ENCODE measurements at places on chromosomes 7 and 10.

- H3K4me3 ChIP-seq = no peak overlapping the region
- H3K27ac ChIP-seq = peak overlapping the region; percentile 57
- no peak for DNase-seq
Observed at GRCh38 chr7:130985361-130985760, 251.4 kb upstream of the KLF14 start.

DNA sequence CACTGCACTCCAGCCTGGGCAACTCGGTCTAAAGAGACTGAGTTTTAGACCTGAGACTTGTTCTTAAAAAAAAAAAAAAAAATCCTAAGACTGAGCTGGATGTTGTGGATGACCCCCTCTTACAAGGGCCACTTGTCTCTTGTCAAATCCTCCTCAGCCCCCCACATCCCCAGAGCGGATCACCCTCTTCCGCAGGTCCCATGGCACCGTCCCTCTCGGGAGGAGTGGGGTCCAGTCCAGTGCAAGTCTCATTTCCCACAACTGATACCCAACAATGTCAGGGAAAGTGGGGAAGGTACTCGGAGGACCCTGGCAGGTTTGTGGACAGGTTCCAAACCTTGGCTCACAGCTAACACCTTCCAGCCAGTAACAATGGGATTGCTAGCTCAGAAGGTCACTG is 100.3 kb downstream of the ELFN1 start:
- no peaks in the 10 kb centered on the region for H3K4me1 ChIP-seq
- H3K4me3 ChIP-seq = no peak overlapping the region

DNA sequence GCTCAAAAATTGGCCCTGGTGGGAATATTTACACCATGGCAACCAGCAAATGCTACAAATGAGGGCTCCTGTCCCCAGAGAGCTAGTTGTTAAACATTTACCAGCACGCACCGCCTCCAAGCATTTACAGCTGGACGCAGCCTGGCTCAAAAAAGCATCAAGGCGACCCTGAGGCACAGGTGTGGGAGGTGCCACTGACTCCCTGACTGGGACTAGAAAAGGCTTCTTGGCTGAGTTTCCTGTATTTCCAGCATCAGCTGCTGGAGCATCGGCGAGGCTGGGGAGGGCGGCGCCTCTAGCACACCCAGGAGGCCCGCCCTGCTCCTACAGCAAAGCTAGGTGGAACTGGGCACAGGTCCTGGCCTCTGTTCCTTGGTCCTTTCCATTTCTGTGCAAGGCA is 43.5 kb upstream of the ZRANB1 start:
- no peak for DNase-seq
- H3K4me3 ChIP-seq = no peak overlapping the region
- no peak overlapping the region for H3K27ac ChIP-seq

GRCh38 chr10:67550838-67551402 is 145.1 kb downstream of the CTNNA3 start:
- no peak overlapping the region for H3K4me3 ChIP-seq
- peaks cover 2% of the 10 kb centered on the region for H3K27me3 ChIP-seq
- no peak overlapping the region for H3K27ac ChIP-seq
- H3K4me1 ChIP-seq = no peaks in the 10 kb centered on the region
- H3K36me3 ChIP-seq = no peaks in the 10 kb centered on the region

DNA sequence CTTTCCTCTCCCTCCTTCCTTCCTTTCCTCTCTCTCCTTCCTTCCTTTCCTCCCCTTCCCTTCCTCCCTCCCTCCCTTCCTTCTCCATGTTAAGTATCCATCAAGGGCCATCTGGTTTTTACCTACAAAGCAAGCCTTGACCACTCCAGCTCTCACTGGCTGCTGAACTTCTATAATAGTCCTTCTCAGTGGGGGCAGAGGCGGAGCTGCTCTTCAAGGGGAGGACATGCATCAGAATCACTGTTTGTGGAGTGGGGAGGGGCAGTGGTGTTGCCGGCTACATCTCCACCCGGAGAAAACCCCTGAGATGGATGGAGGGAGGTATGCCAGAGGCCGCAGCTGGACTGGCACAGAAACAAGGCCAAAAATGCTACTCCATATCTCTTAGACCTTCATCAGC is 25.9 kb downstream of the LAMB1 start:
- H3K4me3 ChIP-seq = no peak overlapping the region
- no peaks in the 10 kb centered on the region for H3K27me3 ChIP-seq
- no peaks in the 10 kb centered on the region for H3K4me1 ChIP-seq
- no peaks in the 10 kb centered on the region for H3K36me3 ChIP-seq
- no peak for DNase-seq

GRCh38 chr7:1664711-1665548 is 5.1 kb upstream of the ELFN1 start:
- no peak overlapping the region for H3K4me3 ChIP-seq
- H3K4me1 ChIP-seq = peaks cover 15% of the 10 kb centered on the region
- DNase-seq = peak; percentile 50
- H3K27me3 ChIP-seq = peaks cover 44% of the 10 kb centered on the region

GRCh38 chr10:24091256-24091655 is 117.7 kb upstream of the KIAA1217 start:
- H3K27ac ChIP-seq = no peak overlapping the region
- no peak for DNase-seq
- H3K4me3 ChIP-seq = no peak overlapping the region
- no peaks in the 10 kb centered on the region for H3K4me1 ChIP-seq

GRCh38 chr7:28623863-28624262 is 211.5 kb downstream of the CREB5 start:
- no peaks in the 10 kb centered on the region for H3K4me1 ChIP-seq
- no peaks in the 10 kb centered on the region for H3K36me3 ChIP-seq
- no peaks in the 10 kb centered on the region for H3K27me3 ChIP-seq
- no peak for DNase-seq
- no peak overlapping the region for H3K4me3 ChIP-seq
- no peak overlapping the region for H3K27ac ChIP-seq

- no peak overlapping the region for H3K4me3 ChIP-seq
- H3K36me3 ChIP-seq = no peaks in the 10 kb centered on the region
- H3K4me1 ChIP-seq = no peaks in the 10 kb centered on the region
- peaks cover 37% of the 10 kb centered on the region for H3K27me3 ChIP-seq
Observed at GRCh38 chr10:114714281-114714741, 56.2 kb upstream of the ABLIM1 start.

DNA sequence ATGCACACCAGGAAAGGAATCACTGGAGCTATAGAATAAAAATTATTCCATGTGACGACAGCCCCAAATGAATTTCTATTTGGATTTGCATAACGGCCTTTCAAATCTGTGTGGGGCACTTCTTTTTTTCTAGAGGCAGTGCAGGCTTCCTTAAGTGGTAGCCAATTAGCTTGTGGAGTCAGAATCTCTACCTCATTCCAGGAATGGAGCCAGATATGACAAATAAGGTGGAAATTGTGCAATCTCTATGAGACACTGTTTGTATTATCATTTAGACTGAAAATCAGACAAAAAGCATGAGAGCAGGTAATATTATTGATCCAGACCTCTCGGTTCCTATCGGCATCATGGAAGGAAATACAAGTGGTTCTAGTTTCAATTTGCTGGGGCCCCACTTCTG is 78.7 kb downstream of the BEND7 start:
- peaks cover 23% of the 10 kb centered on the region for H3K27me3 ChIP-seq
- no peaks in the 10 kb centered on the region for H3K36me3 ChIP-seq
- no peak overlapping the region for H3K4me3 ChIP-seq
- DNase-seq = no peak

- no peak overlapping the region for H3K4me3 ChIP-seq
- no peaks in the 10 kb centered on the region for H3K36me3 ChIP-seq
- H3K27me3 ChIP-seq = no peaks in the 10 kb centered on the region
- no peak for DNase-seq
- no peaks in the 10 kb centered on the region for H3K4me1 ChIP-seq
Observed at GRCh38 chr7:101597941-101598340, 31.2 kb downstream of the MYL10 start.

DNA sequence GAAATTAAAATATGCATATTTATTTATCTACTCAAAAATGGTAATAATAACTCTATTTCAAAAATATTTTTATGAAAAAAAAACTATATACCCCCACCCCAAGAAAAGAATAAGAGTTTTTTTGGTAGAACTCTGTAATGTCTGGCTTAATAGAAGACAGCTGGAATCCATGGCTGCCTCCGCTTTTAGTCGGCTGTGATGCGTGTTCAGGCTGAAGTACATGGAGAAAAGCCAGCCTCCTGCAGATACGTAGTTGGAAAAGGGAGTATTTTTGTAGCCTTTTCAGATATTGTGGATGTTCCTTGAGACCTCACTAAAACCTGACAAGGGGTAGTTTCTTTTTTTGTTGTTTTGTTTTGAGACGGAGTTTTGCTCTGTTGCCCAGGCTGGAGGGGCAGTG is 10.0 kb downstream of the FOXK1 start:
- H3K4me1 ChIP-seq = peaks cover 11% of the 10 kb centered on the region
- H3K27me3 ChIP-seq = no peaks in the 10 kb centered on the region
- no peak for DNase-seq
- H3K36me3 ChIP-seq = no peaks in the 10 kb centered on the region
- H3K27ac ChIP-seq = no peak overlapping the region
- H3K4me3 ChIP-seq = no peak overlapping the region

DNA sequence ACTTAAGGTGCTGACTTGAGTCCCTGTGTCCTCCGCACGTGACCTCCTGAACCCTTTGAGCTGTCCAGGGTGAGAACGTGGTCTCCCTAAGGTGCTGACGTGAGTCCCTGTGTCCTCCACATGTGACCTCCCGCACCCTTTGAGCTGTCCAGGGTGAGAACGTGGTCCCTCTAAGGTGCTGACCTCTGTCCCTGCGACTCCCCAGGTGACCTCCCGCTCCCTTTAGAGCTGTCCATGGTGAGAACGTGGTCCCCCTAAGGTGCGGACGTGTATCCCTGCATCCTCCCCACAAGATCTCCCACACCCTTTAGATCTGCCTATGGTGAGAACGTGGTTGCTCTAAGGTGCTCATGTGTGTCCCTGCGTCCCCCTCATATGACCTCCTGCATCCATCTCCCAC is 174.3 kb downstream of the ADARB2 start:
- peaks cover 2% of the 10 kb centered on the region for H3K27me3 ChIP-seq
- no peak for DNase-seq
- H3K27ac ChIP-seq = no peak overlapping the region
- no peaks in the 10 kb centered on the region for H3K36me3 ChIP-seq
- no peak overlapping the region for H3K4me3 ChIP-seq

DNA sequence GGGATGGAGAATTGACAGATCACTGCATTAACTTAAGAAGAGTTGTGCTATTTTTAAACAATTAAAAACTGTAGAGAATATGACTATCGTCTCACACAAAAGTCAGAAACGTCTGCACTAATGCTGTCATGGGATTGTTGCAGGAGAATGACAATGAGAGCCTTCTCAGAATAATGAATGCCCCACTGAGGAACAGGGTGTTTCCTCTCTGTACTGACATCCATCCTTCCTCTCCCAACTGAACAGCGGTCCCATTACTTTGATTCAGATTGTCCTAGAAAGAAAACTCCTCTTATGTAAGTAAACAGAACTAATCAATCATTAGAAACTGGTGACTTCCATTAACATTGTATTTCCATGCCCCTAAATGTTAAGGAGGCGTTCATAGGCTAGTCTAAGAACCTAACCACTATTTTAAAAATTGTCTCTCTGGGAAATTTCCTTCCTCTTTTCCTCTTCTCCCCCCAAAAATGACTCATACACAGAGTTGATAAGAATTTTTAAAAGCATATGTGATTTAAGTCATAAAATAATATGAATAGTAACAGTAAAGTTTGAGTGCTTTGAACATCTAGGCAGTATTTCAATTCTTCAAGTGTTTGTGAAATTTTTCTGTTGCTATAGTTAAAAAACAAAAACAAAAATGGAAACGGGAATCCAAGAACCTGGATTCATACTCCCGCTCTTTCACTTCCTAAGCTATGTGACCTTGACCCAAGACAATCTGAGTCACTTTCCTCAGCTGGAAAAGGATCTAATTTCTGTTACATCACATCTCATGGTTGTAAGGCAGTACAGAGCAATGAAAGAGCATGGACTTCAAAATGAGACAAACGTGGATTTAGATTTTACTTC is 12.7 kb upstream of the MACC1 start:
- no peak overlapping the region for H3K4me3 ChIP-seq
- no peaks in the 10 kb centered on the region for H3K27me3 ChIP-seq
- DNase-seq = no peak
- H3K27ac ChIP-seq = no peak overlapping the region
- no peaks in the 10 kb centered on the region for H3K36me3 ChIP-seq
- H3K4me1 ChIP-seq = no peaks in the 10 kb centered on the region

- no peak overlapping the region for H3K4me3 ChIP-seq
- H3K4me1 ChIP-seq = peaks cover 11% of the 10 kb centered on the region
- H3K36me3 ChIP-seq = peaks cover 32% of the 10 kb centered on the region
- no peaks in the 10 kb centered on the region for H3K27me3 ChIP-seq
- DNase-seq = no peak
Observed at GRCh38 chr10:30979956-30980355, 51.7 kb downstream of the ZNF438 start.

DNA sequence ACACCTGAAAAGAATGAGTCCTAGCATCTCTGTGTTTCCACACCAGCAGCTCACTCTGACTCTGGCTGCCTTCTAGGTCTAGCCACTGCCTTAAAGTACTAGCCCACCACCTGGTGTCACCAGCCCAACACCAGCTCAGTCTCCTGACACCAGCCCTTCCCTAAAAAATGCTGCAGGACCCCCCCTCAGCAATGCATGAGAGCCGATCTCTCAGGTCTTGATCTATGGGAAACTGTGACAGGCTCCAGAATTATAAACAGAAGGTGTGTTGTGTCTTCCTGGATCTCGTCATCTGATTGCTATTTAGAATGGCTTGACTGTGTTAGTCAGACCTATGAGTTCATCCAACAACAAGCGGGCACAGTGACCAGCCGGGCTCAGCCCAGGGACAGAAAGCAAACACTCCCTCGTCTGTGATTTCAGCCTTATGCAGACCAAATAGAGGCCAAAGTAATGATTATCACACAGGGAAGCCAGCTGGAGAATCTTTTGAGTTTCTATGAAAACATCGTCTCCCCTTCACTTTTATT is 66.6 kb downstream of the CUBN start:
- DNase-seq = no peak
- no peak overlapping the region for H3K27ac ChIP-seq
- H3K27me3 ChIP-seq = no peaks in the 10 kb centered on the region
- peaks cover 15% of the 10 kb centered on the region for H3K4me1 ChIP-seq
- no peak overlapping the region for H3K4me3 ChIP-seq

DNA sequence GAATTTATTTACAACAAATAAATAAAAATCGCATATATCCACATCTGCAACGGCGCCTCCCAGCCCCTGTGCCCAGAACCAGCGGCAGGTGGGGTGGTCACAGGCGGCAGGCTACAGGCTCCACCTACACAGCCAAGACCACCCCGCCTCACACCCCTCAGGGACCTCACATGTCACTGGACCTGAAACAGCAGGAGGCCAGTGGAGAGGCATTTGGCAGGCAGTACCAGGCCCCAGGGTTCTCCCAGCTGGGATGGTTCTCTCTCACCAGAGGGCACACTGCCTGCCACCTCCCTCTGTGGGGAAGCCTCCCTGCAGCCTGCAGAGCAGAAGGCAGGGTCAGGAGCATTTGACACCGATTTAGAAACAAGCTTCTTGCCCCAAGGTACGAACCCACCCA is 81.5 kb downstream of the MAD1L1 start:
- H3K4me3 ChIP-seq = no peak overlapping the region
- H3K27me3 ChIP-seq = no peaks in the 10 kb centered on the region
- no peaks in the 10 kb centered on the region for H3K36me3 ChIP-seq
- H3K27ac ChIP-seq = no peak overlapping the region
- DNase-seq = no peak

- H3K36me3 ChIP-seq = no peaks in the 10 kb centered on the region
- DNase-seq = no peak
- H3K4me3 ChIP-seq = peak overlapping the region; percentile 80
- H3K27ac ChIP-seq = peak overlapping the region; percentile 84
Observed at GRCh38 chr10:122981066-122981464, 864 bp downstream of the PSTK start.
